ENCODE measurements at places on chromosomes 2 and 18. TPM values are rescaled to one million over a fixed set of nuclear protein-coding genes. Genes with fewer than 3 reads are reported as not detected.

Gene STPG4
- total RNA-seq: not detected

Gene CCDC68
- total RNA-seq: 10.1 TPM

DNA sequence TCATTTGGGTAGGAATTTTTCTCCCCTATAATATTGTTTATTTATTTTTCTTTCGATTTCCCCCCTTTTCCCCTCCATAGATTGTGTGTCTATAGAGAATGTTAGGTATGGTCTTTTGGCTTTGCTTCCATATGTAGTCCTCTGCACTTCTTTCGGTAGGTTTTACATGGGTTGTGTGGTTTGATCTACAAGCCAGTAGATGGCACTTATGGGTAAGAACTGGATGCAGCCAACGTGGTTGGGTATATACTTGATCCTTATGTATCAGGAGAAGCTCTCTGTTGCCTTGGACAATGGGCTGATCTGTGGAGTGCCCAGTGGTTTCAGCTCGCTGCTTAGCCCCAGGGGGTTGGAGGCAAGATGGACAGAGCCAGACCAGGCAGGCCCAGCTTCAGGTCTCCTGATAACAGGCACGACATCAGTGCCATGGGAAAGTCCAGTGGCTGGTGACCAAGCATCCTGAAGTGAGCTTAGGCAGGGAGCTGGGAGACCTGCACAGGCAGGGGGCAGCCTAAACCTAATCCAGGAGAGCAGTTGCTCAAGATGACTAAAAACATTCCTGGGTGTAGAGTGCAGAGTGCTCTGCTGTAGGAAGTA lies 488.3 kb downstream of the CCDC85A start:
- no peaks in the 10 kb centered on the region for H3K27me3 ChIP-seq
- H3K36me3 ChIP-seq: no peaks in the 10 kb centered on the region
- no peak overlapping the region for H3K4me3 ChIP-seq
- H3K4me1 ChIP-seq: peaks cover 5% of the 10 kb centered on the region
- H3K27ac ChIP-seq: no peak overlapping the region
- no peak for DNase-seq

DNA sequence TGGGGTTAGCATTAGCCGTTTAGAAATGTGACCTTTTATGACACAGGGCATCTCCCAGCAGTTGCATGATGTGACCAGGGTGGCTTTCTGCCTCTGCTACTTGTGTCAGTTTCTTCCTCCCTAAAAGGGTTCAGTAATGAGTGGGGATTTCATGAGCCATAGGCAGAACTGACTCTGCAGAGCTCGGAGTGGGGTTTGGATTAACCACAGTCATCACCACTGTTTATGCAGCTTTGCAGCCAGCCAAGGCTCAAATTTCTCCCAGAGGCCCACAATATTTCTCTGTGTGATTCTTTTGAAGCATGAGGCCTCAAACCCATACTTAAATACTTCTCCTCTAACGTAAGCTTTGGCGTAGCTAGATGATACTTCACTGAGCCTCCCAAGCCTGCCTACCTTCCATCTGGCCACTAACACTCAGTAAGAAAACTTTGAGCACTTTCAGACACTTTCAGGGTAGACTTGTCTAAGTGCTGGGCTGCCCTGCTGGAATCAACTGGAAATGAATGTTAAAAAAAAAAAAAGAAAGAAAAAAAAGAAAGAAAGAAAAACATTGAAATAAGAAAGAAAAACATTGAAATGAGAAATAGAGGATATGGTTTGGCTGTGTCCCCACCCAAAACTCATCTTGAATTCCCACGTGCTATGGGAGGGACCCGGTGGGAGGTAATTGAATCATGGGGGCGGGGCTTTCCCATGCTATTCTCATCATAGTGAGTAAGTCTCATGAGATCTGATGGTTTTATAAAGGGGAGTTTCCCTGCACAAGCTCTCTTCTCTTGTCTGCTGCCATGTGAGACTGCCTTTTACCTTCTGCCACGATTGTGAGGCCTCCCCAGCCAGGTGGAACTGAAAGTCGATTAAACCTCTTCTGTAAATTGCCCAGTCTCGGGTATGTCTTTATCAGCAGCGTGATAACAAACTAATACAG lies 11.5 kb upstream of the LAPTM4A start:
- H3K36me3 ChIP-seq: no peaks in the 10 kb centered on the region
- H3K4me1 ChIP-seq: peaks cover 21% of the 10 kb centered on the region
- no peak overlapping the region for H3K4me3 ChIP-seq
- peak; percentile 38 for DNase-seq
- H3K27ac ChIP-seq: peak overlapping the region; percentile 76

Gene PTPRN
- not detected for total RNA-seq

GRCh38 chr2:149098701-149099100 lies 60.2 kb downstream of the LYPD6B start:
- H3K4me3 ChIP-seq: no peak overlapping the region
- H3K36me3 ChIP-seq: no peaks in the 10 kb centered on the region
- no peaks in the 10 kb centered on the region for H3K27me3 ChIP-seq

DNA sequence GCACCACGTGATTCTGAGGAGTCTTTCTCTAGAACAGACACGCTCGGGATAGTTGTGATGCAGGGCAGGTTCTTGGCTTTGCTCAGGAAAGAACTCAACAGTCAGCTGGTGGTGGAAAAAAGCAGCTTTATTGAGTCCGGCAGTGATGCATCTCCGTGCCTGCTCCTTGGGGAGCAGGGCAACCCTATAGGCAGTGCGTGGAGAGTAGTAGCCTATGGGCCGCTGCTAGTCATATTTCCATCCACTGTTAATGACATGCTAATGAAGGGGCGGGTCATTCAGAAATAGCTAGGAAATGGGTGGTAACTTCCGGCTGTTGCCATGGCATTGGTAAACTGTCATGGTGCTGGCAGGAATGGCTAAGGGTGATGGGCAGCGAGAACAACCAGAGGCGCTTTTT lies 11.6 kb upstream of the ACKR3 start:
- no peak for DNase-seq
- no peaks in the 10 kb centered on the region for H3K4me1 ChIP-seq
- no peak overlapping the region for H3K4me3 ChIP-seq
- no peak overlapping the region for H3K27ac ChIP-seq
- H3K36me3 ChIP-seq: no peaks in the 10 kb centered on the region
- no peaks in the 10 kb centered on the region for H3K27me3 ChIP-seq

DNA sequence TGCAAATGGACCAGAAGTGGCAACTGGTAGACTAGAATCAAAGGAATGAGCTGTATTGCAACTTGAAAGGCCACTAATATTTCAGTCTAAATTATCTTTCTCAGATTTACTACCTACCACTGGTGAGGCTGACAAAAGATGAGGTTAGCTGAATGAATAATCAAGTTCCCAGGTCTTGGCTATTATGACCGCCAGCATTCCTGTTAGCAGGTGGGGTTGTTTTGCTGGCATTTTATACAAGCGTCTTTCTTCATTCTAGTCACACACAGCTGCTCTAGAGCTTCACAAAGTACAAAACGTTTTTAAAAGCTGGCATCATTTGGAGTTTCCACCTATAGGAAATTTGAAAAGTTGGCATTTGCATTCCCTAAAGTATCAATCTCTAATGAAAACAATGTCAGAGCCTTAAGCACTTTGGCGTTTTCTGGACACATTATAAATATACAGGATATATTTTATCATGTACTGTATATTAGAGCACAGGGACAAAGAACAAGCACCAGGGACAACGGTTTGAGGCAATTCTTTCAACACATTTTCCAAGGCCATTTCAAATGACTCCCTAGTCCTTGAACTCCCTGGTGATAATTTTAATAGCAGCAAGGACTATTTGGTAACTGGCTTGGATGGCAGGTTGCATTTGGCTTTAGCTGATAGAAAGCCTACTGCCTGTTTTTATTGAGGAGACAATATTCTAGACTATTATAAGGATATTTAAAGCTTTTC lies 410.2 kb upstream of the CHST9 start:
- DNase-seq: no peak
- no peaks in the 10 kb centered on the region for H3K27me3 ChIP-seq
- H3K36me3 ChIP-seq: no peaks in the 10 kb centered on the region
- no peak overlapping the region for H3K4me3 ChIP-seq

DNA sequence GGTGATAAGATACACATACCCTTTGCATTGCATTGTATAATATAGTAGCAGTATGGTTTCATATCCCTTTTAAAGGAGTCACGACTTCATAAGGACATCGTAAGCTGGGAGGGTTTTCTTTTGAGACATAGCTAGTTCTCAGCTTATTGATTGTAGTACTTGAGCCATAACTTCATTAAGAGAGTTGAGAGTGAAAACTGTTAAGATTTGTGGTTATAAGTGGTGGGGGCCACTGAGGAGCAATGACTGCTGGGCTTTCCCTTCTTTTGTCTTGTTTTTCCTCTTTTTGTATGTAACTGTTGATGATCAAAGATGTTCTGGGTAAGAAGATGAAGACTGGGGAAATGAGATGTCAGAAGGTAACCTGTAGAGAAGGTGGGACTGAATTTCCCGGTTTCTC lies 11.0 kb downstream of the EIF5B start:
- H3K27ac ChIP-seq: no peak overlapping the region
- H3K36me3 ChIP-seq: no peaks in the 10 kb centered on the region
- no peaks in the 10 kb centered on the region for H3K27me3 ChIP-seq
- DNase-seq: no peak
- H3K4me3 ChIP-seq: no peak overlapping the region
- H3K4me1 ChIP-seq: peaks cover 8% of the 10 kb centered on the region

DNA sequence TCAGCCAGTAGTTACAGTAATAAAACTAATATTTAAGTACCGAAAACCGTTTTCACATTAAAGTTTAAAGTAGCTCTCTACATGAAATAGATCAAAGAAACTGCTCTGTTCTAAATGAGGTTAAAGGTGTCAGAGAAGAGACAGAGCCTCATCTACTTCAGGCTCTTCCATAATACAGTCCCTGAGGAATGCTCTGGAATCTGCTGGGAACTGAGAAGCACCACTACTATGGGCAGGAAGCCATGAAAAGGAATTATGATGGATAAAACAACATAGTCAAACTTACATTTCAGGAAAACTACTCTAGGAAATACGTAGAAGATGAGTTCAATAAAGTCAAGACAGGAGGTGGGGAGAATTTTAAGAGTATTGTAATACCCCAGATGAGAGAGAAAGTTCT lies 60.0 kb downstream of the ROCK1 start:
- H3K36me3 ChIP-seq: no peaks in the 10 kb centered on the region
- no peaks in the 10 kb centered on the region for H3K27me3 ChIP-seq
- peak overlapping the region; percentile 65 for H3K27ac ChIP-seq
- H3K4me1 ChIP-seq: peaks cover 53% of the 10 kb centered on the region
- no peak overlapping the region for H3K4me3 ChIP-seq

- DNase-seq: no peak
- no peak overlapping the region for H3K4me3 ChIP-seq
- no peaks in the 10 kb centered on the region for H3K4me1 ChIP-seq
- H3K36me3 ChIP-seq: no peaks in the 10 kb centered on the region
- H3K27me3 ChIP-seq: no peaks in the 10 kb centered on the region
- no peak overlapping the region for H3K27ac ChIP-seq
Observed at GRCh38 chr2:166916987-166917386, 28.7 kb downstream of the XIRP2 start.

Gene ZNF804A
- 0.68 TPM for total RNA-seq

Gene TBC1D8
- total RNA-seq: 47.4 TPM

- H3K27ac ChIP-seq: no peak overlapping the region
- H3K36me3 ChIP-seq: no peaks in the 10 kb centered on the region
- no peaks in the 10 kb centered on the region for H3K27me3 ChIP-seq
- no peak for DNase-seq
- H3K4me1 ChIP-seq: peaks cover 36% of the 10 kb centered on the region
Observed at GRCh38 chr18:13539843-13540476, 186.4 kb downstream of the FAM210A start.

DNA sequence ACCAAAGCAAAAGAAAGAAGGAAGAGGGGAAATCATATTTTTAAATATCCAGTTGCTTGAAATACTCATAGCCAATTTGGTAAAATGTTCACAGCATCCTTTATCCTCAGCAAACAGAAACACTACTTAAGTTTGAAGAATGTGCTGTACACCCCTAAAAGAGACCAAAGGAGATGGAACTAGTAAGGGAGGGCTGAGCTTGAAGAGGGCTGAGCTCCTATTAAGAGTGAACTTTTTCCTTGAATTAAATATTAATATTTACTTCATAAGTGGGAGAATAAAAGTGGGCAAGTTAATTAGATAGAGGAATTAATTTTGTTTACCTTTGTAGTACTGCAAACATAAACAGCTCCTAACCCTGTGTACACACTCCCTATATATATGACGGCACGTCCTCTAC lies 7.0 kb downstream of the EVX2 start:
- DNase-seq: no peak
- peaks cover 19% of the 10 kb centered on the region for H3K4me1 ChIP-seq
- H3K36me3 ChIP-seq: no peaks in the 10 kb centered on the region
- H3K4me3 ChIP-seq: no peak overlapping the region
- peaks cover 75% of the 10 kb centered on the region for H3K27me3 ChIP-seq

DNA sequence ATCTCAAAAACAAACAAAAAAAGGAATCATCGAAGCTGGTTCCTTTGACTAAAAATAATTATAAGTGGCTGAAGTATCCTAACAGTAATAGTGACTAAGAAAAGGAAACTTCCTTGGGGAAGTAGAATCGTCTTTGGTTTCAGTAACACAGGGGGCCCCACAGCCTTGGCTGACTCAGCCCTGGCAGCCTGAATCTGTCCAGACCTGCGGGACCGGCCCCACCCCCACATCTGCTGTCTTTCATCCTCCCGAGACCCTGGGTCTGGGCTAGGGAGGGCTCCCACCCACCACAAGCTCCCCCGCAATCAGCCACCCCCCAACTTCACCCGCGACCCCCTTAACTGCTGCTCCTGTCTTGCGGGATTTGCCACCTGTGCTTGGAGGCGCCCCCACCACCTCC lies 1452.6 kb upstream of the ACVR2A start:
- no peak overlapping the region for H3K27ac ChIP-seq
- H3K4me3 ChIP-seq: no peak overlapping the region
- H3K4me1 ChIP-seq: no peaks in the 10 kb centered on the region
- no peaks in the 10 kb centered on the region for H3K27me3 ChIP-seq
- H3K36me3 ChIP-seq: no peaks in the 10 kb centered on the region

Gene KCNIP3
- 22.1 TPM for total RNA-seq

DNA sequence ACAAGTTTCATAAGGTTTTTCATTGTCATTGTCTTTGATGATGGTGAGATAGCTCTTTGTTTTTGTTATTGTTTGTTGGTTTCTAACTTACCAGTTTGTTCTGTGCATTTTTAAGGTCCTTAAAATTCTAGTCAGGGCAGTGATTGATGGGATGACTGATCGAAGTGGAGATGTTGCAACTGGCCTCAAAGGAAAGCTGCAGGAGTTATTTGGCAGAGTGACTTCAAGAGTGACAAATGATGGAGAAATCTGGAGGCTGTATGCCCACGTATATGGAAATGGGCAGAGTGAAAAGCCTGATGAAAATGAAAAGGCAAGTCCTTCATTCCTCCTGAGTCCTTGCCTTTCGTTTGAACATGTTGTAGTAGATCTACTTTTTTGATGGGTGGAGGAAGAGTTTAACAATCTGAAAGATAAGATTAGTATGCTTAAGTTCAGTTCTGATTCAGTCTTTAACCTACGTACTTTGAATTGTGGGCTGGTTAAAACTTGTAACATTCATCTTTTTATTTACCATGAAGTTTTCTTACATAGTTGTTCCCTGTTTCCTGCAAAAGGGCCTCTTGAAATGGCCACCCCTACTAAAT lies 135.8 kb upstream of the LTBP1 start:
- H3K4me1 ChIP-seq: no peaks in the 10 kb centered on the region
- no peaks in the 10 kb centered on the region for H3K27me3 ChIP-seq
- no peaks in the 10 kb centered on the region for H3K36me3 ChIP-seq

Gene ALK
- 2.0 TPM for total RNA-seq

Gene YIPF4
- 19.0 TPM for total RNA-seq

Gene C2orf74
- total RNA-seq: 17.2 TPM

Gene PDE6D
- 24.9 TPM for total RNA-seq
